ENCODE measurements at places on chromosomes 4 and X. TPM values are rescaled to one million over a fixed set of nuclear protein-coding genes. Genes with fewer than 3 reads are reported as not detected.

The RP2 gene
- 8.0 TPM for total RNA-seq

The AFF1 gene
- total RNA-seq: 85.9 TPM

The CT83 gene
- not detected for total RNA-seq

GRCh38 chr4:7638984-7639789 is 204.5 kb upstream of the PSAPL1 start:
- H3K4me1 ChIP-seq: no peaks in the 10 kb centered on the region
- no peaks in the 10 kb centered on the region for H3K27me3 ChIP-seq
- DNase-seq: no peak
- H3K36me3 ChIP-seq: no peaks in the 10 kb centered on the region
- H3K4me3 ChIP-seq: no peak overlapping the region

- no peaks in the 10 kb centered on the region for H3K27me3 ChIP-seq
- no peak overlapping the region for H3K27ac ChIP-seq
- no peak for DNase-seq
- H3K36me3 ChIP-seq: no peaks in the 10 kb centered on the region
Observed at GRCh38 chr4:105139646-105140045, 7.0 kb upstream of the TET2 start.

DNA sequence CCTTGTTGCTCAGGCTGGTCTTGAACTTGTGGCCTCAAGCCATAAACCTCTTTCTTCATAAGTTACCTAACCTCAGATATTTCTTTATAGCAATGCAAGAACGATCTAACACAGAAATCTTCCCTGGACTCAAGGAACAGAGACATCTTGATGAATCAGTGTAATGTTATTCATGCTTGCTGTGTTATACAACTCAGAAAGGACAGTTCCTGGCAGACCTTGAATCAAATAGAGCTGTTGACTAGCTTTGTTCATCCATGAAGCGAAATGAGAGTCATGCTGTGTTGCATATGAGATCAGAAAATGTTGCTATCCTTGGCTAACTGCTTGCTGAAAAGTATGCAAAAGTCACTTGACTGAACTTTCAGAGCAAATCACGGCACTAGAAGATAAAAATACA is 72.6 kb upstream of the ARHGAP24 start:
- H3K27ac ChIP-seq: no peak overlapping the region
- no peaks in the 10 kb centered on the region for H3K4me1 ChIP-seq
- H3K36me3 ChIP-seq: no peaks in the 10 kb centered on the region
- H3K27me3 ChIP-seq: no peaks in the 10 kb centered on the region
- H3K4me3 ChIP-seq: no peak overlapping the region

GRCh38 chrX:132508834-132509233 is 20.0 kb upstream of the MBNL3 start:
- no peaks in the 10 kb centered on the region for H3K4me1 ChIP-seq
- no peaks in the 10 kb centered on the region for H3K27me3 ChIP-seq
- no peak overlapping the region for H3K27ac ChIP-seq
- H3K36me3 ChIP-seq: no peaks in the 10 kb centered on the region
- no peak overlapping the region for H3K4me3 ChIP-seq

DNA sequence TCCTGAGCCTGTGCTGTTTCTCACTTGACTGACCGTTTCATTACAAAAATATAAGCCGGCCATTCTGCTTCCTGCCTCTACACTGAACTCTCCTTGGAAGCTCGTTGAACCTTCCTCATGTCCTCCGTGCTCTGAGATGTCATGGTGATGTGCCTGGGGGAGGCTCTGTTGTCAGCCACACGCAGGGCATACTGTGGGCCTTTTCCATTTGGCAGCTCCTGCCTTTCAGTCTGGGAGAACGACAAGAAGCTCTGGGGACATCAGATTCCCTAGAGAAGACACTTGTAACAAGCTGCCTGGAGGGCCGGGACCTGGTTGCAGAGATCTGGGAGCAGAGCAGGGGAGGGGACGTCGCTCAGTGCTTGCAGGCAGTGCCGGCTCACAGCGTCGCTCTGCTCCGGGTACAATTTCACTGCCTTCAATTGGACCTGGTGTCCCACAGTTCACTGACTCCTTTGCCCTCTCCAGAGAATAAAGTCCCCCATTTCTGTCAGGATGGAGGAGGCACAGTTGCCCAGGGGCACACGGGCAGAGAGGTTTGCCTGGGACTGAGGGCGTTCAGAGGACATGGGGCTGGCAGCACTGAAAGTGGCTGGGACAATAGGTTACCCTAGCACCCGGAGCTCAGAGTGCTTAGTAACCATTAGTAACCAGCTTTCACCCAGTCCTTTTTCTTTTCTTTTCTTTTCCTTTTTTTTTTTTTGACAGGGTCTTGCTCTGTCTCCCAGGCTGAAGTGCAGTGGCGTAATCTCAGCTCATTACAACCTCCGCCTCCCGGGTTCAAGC is 19.1 kb upstream of the MECP2 start:
- H3K36me3 ChIP-seq: no peaks in the 10 kb centered on the region
- no peaks in the 10 kb centered on the region for H3K27me3 ChIP-seq
- H3K4me3 ChIP-seq: no peak overlapping the region
- DNase-seq: no peak
- no peaks in the 10 kb centered on the region for H3K4me1 ChIP-seq
- H3K27ac ChIP-seq: no peak overlapping the region

DNA sequence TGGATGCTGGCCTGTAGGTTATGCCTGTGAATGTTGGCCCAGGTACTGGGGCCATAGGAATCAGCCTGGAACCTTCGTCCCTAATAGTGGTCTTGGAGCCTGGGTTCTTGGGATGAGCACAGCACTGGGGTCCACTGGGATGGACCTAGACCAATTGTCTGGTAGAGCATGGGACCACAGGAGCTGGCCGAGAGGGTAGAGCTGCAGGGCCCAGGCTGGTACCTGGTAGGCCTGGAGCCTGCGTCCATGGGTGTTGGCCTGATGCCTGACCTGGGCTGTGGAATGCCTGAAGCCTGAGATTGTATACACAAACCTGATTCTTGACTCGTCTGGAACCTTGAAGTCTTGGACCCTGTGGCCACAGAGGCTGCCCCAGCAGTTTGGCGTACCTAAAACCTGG is 48.9 kb downstream of the MAGEC1 start:
- no peaks in the 10 kb centered on the region for H3K36me3 ChIP-seq
- no peak overlapping the region for H3K27ac ChIP-seq
- H3K4me1 ChIP-seq: no peaks in the 10 kb centered on the region
- DNase-seq: no peak

DNA sequence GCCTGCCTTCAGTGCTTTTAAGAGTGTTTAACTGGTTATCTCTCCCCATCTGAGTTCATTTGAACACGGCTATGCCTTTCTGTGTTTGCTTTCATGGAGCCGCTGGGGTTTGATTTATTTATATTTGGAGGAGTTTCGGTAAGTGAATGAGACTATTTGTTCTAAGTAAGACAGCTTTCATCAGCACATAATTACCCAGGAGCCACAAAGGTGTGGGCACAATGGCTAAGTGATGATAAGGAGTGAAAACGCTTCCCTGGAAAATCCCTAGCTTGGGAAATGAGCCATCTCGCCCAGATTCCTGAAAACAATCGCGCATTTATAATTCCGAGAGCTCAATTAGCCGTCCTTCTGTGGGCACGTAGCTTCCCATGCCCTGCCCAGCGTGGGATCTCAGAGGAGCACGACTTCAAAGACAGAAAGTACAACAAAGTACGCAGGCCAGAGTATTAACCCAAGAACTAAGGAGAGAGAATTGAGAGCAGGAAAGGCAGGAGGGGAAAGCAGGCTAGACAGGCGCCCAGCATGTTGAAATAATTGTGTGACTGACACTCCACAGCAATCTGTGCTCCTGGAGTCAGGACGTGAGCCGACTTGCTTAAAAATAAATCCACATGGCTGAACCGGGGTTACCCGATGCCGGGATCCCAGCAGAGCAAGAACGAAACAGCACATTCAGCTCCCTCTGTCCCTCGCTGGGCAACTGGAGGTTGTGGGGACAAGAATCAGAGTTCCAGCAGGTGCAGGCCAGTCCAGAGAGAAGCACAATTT is 99.0 kb downstream of the DHRSX start:
- H3K4me1 ChIP-seq: no peaks in the 10 kb centered on the region
- DNase-seq: no peak
- no peak overlapping the region for H3K4me3 ChIP-seq
- no peak overlapping the region for H3K27ac ChIP-seq
- no peaks in the 10 kb centered on the region for H3K27me3 ChIP-seq

- H3K27ac ChIP-seq: no peak overlapping the region
- no peak overlapping the region for H3K4me3 ChIP-seq
- no peak for DNase-seq
- H3K4me1 ChIP-seq: no peaks in the 10 kb centered on the region
- no peaks in the 10 kb centered on the region for H3K36me3 ChIP-seq
Observed at GRCh38 chrX:16096141-16096540, 27.2 kb upstream of the GRPR start.

- H3K27me3 ChIP-seq: no peaks in the 10 kb centered on the region
- H3K36me3 ChIP-seq: no peaks in the 10 kb centered on the region
- no peaks in the 10 kb centered on the region for H3K4me1 ChIP-seq
- no peak overlapping the region for H3K4me3 ChIP-seq
- DNase-seq: no peak
Observed at GRCh38 chr4:25723409-25723808, 67.8 kb downstream of the SLC34A2 start.

DNA sequence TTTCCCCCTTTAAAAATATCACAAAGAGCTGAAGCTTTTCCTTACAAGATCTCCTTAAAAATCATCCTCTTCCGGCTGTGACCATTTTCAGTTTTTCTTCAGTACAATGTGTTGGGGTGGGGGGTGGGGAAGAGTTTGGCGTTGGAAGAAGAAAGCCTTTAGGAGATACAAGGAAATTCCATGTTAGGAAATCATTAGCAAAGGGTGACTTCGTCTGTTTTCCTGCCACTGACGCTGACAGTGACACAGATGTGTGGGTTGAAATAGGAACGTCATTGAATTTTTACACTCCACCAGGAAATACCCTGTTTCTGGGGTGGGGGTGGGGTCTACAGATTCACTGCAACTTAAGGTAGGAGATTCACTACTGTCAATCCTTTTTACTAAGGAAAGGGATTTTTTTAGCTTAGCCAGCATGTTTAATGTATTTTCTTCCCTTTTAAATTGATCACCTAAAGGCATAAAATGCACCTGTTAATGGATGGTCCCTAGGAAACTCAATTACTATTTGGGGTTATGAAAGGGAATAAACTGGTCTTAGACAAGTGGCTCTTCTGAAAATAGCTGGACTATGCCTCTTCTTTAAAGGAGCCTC is 3.9 kb downstream of the MAMLD1 start:
- H3K36me3 ChIP-seq: no peaks in the 10 kb centered on the region
- no peak for DNase-seq
- H3K4me3 ChIP-seq: peak overlapping the region; percentile 65

GRCh38 chr4:111761531-111761930 is 383.7 kb upstream of the FAM241A start:
- no peak for DNase-seq
- H3K36me3 ChIP-seq: no peaks in the 10 kb centered on the region
- no peaks in the 10 kb centered on the region for H3K27me3 ChIP-seq

- no peaks in the 10 kb centered on the region for H3K27me3 ChIP-seq
- H3K4me1 ChIP-seq: no peaks in the 10 kb centered on the region
- H3K4me3 ChIP-seq: no peak overlapping the region
- H3K27ac ChIP-seq: no peak overlapping the region
- no peaks in the 10 kb centered on the region for H3K36me3 ChIP-seq
Observed at GRCh38 chr4:173135241-173135847, 33.3 kb upstream of the GALNT7 start.
